Brain pericyte (primary cell): ENCODE measurements at places on chromosomes 7 and 10.

GRCh38 chr7:84354866-84355265 lies 160.3 kb upstream of the SEMA3A start:
- DNase-seq = no peak

GRCh38 chr7:157688533-157689268 lies 351.9 kb downstream of the DNAJB6 start:
- DNase-seq = no peak

GRCh38 chr10:131876017-131876416 lies 24.8 kb upstream of the PPP2R2D start:
- DNase-seq = no peak

DNA sequence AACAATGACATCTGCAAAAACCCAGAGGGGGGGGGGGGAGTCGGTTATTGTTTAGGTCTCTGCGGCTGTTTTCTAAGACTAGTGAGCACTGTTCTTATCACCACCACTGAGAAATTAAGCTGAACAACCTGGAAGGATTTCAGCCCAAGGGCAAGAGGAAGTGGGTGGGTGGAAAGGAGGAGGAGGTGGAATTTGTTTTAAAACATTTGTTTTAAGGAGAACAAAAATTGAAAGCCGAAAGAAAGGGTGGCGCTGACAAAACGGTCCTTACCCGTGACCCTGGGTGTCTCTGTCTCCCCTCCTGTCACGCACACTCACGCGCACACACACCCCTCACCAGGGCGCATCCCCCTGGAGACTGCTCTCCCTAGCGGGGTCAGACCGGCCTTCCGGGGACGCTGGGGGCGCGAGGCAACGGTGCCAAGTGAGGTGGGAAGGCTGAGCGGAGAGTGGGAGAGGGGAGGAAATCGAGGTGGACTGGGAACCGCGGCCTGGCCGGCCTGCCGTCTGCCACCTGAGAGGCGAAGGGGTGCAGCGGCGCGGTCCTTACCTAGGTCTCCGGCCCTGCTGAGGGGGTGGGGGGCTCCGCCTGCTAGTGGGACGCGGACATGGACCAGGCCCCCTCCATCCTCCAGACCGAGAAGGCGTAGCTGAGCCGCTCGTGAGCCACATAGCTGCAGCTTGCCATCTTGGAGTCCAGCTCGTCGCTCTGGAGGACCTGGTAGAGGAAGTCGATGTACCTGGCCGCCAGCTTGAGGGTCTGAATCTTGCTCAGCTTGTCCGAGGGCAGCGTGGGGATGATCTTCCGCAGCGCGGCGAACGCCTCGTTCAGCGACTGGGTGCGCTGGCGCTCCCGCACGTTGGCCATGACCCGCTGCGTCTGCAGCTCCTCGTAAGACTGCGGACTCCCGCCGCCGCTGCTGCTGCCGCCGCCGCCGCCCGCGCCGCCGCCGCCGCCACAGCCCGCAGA lies 1.0 kb downstream of the TWIST1 start:
- DNase-seq = no peak

GRCh38 chr7:74220229-74220628 lies 10.4 kb downstream of the LAT2 start:
- DNase-seq = no peak

DNA sequence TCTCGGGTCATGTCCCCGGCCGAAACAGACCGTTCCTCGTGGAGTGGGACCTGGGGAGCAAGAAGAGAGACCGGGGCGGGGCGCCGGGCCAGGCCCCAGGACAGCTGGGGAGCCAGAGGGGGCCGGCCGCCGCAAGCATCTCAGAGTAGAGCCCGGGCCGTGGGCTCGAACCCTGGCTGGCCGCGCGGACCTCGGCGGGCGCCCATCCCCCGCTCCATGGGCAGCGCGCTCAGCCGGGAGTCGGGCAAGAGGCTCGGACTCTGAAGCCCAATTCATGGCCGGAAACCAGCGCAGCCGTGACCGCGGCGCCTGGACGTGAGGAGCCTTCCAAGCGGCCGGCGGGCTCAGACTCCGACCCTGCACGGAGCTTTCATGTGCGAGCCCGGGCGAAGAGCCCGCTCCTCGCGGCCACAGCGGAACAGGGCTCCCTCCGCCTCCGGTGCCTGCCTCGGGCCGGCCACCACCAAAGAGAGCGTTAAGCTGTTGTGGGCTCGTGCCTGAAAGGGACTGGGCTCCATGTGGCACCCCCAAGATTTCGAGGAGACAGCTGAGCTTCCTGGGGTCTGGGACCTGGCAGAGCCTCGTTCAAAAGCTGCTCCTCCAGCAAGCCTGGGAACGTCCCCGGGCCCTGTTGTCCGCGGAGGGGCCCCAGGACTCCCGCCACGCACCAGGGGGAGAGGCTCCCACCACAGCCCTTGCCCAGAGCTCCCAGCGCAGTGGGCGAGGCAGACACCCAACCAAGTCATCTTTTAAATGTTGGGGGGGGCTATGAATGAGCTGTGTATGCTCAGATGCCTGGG lies 757 bp upstream of the GRID1 start:
- no peak for DNase-seq

DNA sequence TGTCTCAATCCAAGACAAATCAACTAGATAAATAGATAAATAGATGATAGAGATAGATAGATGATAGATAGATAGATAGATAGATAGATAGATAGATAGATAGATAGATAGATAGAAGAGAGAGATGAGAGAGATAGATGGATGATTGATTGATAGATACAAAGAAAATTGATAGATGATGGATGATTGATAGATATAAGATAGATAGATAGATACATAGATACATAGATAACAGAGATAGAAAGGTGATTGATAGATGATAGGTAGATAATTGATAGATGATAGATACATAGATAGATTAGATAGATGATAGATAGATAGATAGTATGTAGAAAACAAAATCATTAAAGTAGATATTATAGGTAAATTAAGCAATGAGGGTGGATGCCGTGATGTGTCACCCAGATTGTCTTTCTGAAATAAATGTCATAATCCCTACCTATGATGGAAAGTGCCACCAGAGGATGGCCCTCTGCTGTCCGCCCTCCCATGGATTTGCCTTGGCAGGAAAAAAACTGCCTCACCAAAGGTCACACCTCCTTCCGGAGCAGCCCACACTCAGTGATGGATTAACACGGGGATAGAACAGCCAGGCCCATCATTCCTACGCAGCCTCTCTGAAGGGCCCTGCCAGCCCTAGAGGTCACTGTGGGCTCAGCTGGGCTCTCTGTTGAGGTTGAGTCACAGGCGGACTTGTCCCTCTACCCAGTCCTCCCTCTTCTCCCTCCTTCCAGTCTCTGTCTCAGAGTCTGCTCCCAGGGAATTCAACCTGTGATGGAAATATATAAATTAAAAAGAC lies 50.8 kb downstream of the KCNH2 start:
- DNase-seq = no peak

DNA sequence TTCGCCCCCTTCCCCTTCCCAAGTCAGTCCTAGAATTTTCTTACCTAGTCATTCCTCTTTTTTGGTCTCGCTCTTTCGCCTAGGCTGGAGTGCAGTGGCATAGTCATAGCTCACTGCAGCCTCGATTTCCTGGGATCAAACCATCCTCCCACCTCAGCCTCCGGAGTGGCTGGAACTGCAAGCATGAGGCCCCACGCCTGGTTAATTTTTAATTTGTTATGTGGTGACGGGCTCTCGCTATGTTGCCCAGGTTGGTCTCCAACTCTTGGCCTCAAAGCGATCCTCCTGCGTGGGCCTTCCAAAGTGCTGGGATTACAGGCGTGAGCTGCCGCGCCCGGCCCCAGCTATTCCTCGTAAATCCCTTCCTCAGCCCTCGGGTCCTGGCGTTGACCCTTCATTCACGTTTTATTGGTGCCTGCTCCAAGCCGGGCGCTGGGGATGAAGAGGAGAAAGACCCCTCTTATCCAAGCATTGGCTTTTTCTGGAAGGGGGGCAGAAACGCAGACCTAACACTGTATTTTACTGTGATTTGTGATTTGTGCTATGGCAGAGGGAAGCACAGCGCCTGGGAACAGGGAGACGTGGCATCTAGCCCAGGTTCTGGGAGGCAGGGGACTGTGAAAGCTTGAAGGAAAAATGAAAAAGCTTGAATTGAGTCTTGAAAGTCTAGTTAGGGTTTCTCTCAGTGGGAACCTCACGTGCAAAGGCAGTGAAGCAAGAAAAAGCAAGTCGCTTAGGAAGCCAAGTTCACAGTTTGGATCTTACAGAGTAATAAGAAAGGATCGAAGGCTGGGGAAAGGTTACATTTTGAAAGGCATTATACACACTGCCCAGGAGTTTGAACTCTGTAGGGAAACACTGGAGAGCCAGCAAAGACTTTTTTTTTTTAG lies 516 bp downstream of the ZNHIT1 start:
- no peak for DNase-seq

- DNase-seq = no peak
Measured at GRCh38 chr10:3542185-3542611, 242.8 kb downstream of the KLF6 start.

- DNase-seq = no peak
Measured at GRCh38 chr10:75294518-75294865, 58.7 kb upstream of the COMTD1 start.

DNA sequence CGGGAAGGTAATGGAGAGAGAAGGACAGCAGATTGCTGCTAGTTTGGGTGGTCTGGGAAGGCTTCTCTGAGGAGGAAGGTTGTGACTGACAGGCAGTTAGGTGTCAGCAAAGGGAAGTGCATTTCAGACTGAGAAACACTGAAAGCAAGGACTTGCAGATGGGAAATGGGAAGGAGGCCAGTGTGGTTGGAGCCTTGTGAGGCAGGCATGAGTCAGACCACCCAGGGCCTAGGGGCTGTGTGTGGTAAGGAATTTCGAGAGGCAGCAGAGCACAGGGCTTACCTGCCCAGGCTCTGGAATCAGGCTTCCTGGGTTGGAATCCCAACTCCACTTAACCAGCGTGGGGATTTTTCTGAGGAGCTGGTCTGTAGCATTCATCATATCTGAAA lies 53.5 kb downstream of the NRF1 start:
- DNase-seq = peak; percentile 73

- no peak for DNase-seq
Measured at GRCh38 chr10:129042776-129043595, 424.1 kb upstream of the MGMT start.

DNA sequence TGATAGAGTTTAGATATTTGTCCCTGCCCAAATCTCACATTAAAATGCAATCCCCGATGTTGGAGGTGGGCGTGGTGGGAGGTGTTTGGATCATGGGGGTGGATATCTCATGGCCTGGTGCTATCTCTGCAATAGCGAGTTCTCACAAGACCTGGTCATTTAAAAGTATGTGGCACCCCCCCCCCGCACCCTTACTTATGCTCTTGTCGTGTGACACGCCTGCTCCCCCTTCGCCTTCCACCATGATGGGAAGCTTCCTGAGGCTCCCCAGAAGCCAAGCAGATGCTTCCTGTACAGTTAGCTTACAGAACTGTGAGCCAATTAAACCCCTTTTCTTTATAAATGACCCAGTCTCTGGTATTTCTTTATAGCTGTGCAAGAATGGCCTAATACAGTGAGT lies 118.8 kb downstream of the SORBS1 start:
- DNase-seq = no peak

- peak; percentile 29 for DNase-seq
Measured at GRCh38 chr10:93680412-93681047, 21.9 kb downstream of the FRA10AC1 start.

- no peak for DNase-seq
Measured at GRCh38 chr7:51369746-51370145, 53.1 kb upstream of the COBL start.

DNA sequence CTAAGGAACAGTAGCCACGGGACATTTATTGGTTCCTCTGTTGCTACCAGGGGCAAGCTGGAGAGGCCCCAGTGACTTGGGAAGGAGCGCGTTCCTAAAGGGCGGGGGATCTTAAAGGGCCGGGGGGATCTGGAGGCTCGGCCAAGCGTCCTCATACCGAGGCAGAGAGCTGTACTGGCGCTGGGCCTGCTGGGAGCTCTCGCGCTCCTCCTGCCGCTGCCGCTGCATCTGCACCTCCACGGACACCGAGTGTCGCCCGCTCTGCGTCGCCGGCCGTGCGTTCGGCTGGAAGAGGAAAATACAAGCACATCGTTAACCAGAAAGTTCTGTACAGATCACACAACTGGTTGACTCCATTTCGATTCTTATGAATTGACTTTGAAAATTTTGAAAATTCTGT lies 695.6 kb downstream of the PARD3 start:
- no peak for DNase-seq

GRCh38 chr7:49481075-49481474 lies 292.4 kb upstream of the VWC2 start:
- DNase-seq = no peak

GRCh38 chr7:24216576-24217125 lies 67.3 kb upstream of the NPY start:
- DNase-seq = no peak

GRCh38 chr10:43692051-43692825 lies 43.6 kb upstream of the ZNF32 start:
- DNase-seq = no peak

- DNase-seq = no peak
Measured at GRCh38 chr7:55092975-55093373, 74.2 kb downstream of the EGFR start.

GRCh38 chr10:119750391-119751230 lies 24.8 kb downstream of the INPP5F start:
- DNase-seq = peak; percentile 31

- DNase-seq = no peak
Measured at GRCh38 chr10:49508249-49508648, 30.7 kb downstream of the ERCC6 start.

DNA sequence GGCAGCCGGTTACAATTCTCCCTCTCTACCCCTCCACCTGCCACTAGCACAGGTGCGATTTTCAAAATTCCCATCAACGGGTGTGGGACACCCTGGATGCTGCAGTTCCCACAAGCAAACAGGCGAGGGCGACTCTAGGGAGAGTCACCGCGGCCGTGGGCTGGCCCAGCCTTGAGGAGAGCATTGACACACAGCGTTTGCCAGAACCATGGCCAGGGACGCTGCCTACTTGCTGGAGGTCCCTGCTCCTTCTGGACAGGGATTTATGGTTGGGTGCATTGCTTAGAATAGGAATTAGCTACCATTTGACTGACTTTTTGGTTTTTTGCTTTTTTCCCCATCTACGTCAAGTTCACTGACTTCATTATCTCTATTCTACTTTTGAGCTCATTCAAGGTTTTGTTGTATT lies 19.0 kb upstream of the CLDN4 start:
- DNase-seq = no peak

DNA sequence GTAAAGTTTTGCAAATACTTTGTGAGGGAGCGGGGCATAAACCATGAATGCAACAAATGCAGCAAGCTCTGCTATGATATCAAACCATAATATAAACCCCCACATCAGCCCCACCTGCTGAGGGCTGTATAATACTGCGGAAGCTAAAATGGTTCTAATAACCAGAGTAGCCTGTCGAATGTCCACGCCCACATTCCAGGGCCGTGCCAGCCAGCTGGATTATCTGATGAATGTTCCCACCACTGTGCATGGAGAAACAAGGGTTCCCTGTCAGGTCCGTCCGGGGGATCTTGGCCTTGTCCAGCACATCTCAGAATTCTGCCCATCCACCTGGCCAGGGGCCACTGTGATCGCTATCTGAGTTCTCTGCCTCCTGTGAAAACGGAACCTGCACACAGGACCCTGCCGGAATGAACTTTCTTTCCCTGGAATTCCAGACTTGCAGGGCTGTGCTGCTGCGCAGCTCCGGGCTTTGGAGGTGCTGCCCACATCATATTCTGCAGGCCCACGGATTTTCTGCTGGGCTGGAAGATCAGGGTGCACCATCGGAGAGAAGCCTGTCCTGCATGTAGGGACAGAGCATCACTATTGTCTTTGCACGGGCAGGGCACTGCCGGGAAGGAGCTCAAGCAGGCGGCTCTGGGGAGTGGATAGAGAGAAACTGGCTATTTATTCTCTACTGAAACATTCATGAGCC lies 77.0 kb upstream of the GNA12 start:
- no peak for DNase-seq

GRCh38 chr7:84105586-84105985 lies 89.0 kb downstream of the SEMA3A start:
- no peak for DNase-seq
